ENCODE measurements at places on chromosomes 2 and 18.

GRCh38 chr2:133287709-133288108, 280.6 kb downstream of the NCKAP5 start:
- DNase-seq = no peak

DNA sequence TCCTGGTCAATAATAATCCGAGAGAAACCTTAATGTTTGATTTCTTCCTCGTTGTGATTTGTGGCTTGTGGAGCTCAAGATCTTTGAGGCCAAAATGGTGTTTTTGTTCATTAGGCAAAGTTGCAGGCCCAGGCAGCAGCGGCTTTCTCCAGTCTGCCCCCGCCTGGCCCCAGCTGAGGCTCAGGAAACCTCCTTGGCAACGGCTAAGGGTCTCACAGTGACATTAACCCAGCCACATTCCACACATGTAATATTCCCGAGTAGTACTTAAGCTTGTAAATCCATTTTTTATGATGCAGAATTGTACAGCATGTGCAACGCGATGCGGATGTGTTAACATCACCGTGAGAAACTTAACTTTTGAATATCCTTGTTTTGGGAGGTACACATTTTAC, 200.1 kb downstream of the BCL11A start:
- DNase-seq = peak; percentile 65

DNA sequence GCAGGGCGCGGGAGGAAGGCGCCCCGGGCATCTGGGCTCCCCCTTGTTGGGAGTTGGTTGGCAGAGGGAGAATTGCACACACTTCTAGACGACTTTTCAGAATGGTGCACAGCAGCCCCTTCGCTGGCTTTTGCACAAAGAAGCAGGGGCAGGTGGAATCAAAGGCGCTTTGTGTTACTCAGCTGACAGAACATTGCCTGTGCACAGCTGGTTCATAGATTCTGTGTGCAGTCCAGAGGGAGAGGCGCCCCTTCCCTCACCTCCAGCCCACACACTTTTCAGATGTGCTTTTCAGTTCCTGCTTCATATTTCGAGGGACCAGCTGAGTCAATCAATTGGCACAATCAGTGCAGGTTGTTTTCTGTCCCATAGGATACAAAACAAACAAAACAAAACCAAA, 348.4 kb upstream of the RAB12 start:
- DNase-seq = no peak

DNA sequence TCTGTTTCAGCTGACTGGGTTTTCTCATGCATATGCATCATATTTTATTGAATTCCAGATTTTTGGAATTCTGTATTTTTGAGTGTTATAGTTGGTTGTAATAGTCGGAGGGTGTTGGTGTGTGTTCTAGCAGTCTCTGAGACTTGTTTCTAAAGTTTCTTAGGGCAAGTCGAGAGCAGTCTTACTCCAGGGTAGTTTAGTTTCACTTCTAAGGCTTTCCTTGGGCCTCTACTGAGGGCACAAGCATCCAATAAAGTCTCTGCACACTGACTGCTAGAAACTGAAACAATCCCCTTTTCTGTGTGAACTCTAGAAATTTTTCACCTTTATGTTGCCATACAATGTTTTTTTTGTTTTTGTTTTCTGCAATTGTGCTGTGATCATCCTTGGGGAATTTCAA, 663.7 kb upstream of the LRATD1 start:
- DNase-seq = no peak

DNA sequence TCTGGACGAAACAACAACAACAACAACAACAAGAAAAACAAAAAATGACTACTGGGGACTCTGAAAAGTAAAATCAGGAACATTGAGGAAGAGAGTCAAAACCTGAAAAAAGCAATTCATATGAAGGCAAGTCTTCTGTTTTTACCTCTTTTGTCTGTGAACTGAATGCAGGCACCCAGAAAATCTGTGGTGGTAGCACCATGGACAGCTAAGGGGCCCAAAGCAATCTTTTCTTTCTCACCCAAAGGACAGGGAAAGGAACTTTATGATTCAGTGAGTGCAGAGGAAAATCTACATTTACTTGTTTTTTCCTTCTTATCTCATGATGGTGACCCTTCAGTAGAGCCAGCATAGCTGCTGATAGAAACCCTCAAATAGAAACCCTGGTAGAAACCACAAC, 10.4 kb downstream of the ALK start:
- DNase-seq = no peak

DNA sequence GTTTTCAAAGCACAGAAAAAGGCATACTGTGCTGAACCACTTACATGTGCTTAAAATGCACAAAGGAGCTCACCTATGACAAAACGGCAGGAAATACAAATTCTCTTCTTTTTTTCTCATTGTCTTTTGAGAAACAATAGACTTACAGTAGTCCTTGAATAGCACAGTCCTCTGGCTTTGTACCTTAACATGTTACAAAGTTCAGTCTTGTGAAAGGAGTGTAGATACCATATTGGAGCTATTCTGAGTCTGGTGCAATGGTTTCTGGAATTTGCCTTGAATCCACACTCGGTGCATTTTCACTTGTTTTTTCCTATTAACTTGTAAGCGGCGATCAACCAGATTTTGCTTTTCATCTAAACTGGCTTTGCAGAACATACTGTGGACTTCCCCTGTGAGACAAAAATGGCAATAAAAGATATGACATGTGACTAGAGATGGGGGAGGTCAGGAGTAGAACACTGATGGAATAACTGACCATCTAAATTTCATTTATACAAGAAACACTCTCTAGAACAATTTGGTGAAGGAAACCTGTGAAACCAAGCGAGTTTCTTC, 109.7 kb downstream of the METTL8 start:
- DNase-seq = no peak

- DNase-seq = no peak
These were observed 192.0 kb downstream of the SLC8A1 start for GRCh38 chr2:40259900-40260299.

GRCh38 chr18:56637176-56637575, 1.2 kb downstream of the TXNL1 start:
- no peak for DNase-seq

- no peak for DNase-seq
These were observed 60.5 kb downstream of the CDK15 start for GRCh38 chr2:201866643-201867473.

All from osteocyte (in vitro differentiated cells).